Purkinje cell (primary cell): ENCODE measurements at places on chromosomes 3 and 15. TPM values are rescaled to one million over a fixed set of nuclear protein-coding genes. Genes with fewer than 3 reads are reported as not detected.

The AGBL1 gene
- polyA plus RNA-seq, result not detected in 2 replicates

The SLC49A4 gene
- polyA plus RNA-seq, result 37.0 and 49.3 TPM in 2 replicates

The TRH gene
- 0.40 TPM in 1 of 2 replicates, not detected in the other for polyA plus RNA-seq

The GOLGA8Q gene
- not detected in 2 replicates for polyA plus RNA-seq

The ADAMTSL3 gene
- polyA plus RNA-seq, result 0.28 and 2.2 TPM in 2 replicates

The FGD5 gene
- polyA plus RNA-seq, result 0.09 and 0.57 TPM in 2 replicates

The GPR176 gene
- polyA plus RNA-seq, result 0.63 and 2.4 TPM in 2 replicates

The GPR160 gene
- polyA plus RNA-seq, result 0.16 and 1.3 TPM in 2 replicates

The CDHR4 gene
- not detected in 2 replicates for polyA plus RNA-seq

The SOX2 gene
- polyA plus RNA-seq, result 5.7 and 7.0 TPM in 2 replicates
